ENCODE measurements at places on chromosomes 12 and 14. TPM values are rescaled to one million over a fixed set of nuclear protein-coding genes. Genes with fewer than 3 reads are reported as not detected.

Gene CACNA2D4
- 1.6 TPM for total RNA-seq

Gene COCH
- not detected for total RNA-seq

Gene A2M
- total RNA-seq: 6.6 TPM

Gene LTB4R2
- 1.4 TPM for total RNA-seq

Gene SLC24A4
- not detected for total RNA-seq

Gene ZDHHC22
- not detected for total RNA-seq

Gene KRT83
- total RNA-seq: not detected

Gene ANKS1B
- not detected for total RNA-seq

Gene RHOJ
- not detected for total RNA-seq

Gene TEX52
- not detected for total RNA-seq

Gene PPP2R5E
- total RNA-seq: 18.4 TPM

Gene DIO3
- not detected for total RNA-seq

Gene RAB35
- total RNA-seq: 34.6 TPM

Gene COQ5
- total RNA-seq: 25.4 TPM

Gene TSPAN19
- not detected for total RNA-seq

Gene CD4
- total RNA-seq: under 0.01 TPM

Gene GCH1
- 6.1 TPM for total RNA-seq

Gene CLEC6A
- total RNA-seq: not detected

Gene MTA1
- total RNA-seq: 32.6 TPM

Gene AGAP2
- under 0.01 TPM for total RNA-seq

Gene OR4N5
- not detected for total RNA-seq

Gene PLEK2
- total RNA-seq: 11.9 TPM

Gene LRRC9
- not detected for total RNA-seq

Gene DPY19L2
- total RNA-seq: 1.4 TPM

Gene CACNA1C
- 0.58 TPM for total RNA-seq

Gene HOXC11
- 1.2 TPM for total RNA-seq

Gene ARMH4
- 0.71 TPM for total RNA-seq

Gene TC2N
- 0.53 TPM for total RNA-seq

Gene SERPINA6
- not detected for total RNA-seq

Gene CLEC12A
- not detected for total RNA-seq

Gene RNASE2
- total RNA-seq: not detected

Gene INHBE
- total RNA-seq: 3.5 TPM

Gene C14orf132
- total RNA-seq: 9.5 TPM

Gene FAM234B
- total RNA-seq: 5.8 TPM

Gene PLCZ1
- not detected for total RNA-seq

Gene SERPINA5
- not detected for total RNA-seq
